NCI-H226 (cell line): ENCODE measurements at places on chromosomes 16 and 17.

GRCh38 chr16:57388359-57389086 is 16.0 kb upstream of the CCL17 start:
- no peak for DNase-seq

GRCh38 chr16:17414421-17414820 is 56.3 kb downstream of the XYLT1 start:
- no peak for DNase-seq

- no peak for DNase-seq
Measured at GRCh38 chr17:62655656-62656055, 28.2 kb downstream of the MRC2 start.

DNA sequence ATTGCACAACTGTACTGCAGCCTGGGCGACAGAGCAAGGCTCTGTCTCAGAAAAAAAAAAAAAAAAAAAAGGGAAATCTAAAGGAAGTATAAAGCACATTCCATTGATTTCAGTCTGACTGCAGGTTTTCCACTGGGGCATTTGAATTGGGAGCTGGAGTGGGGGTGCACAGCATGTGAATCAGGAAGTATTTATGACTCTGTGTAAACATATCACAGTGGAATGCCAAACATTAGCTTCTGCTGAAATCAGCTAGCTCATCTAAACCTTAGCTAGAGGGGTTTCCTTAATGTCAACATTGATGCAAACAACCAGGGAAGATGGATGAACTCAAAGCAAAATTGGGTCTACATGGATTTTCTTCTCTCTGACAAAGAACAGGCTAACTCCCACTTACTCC is 641.0 kb upstream of the EEF2KMT start:
- peak; percentile 67 for DNase-seq

- no peak for DNase-seq
Measured at GRCh38 chr17:1111599-1112443, 68.0 kb downstream of the ABR start.

DNA sequence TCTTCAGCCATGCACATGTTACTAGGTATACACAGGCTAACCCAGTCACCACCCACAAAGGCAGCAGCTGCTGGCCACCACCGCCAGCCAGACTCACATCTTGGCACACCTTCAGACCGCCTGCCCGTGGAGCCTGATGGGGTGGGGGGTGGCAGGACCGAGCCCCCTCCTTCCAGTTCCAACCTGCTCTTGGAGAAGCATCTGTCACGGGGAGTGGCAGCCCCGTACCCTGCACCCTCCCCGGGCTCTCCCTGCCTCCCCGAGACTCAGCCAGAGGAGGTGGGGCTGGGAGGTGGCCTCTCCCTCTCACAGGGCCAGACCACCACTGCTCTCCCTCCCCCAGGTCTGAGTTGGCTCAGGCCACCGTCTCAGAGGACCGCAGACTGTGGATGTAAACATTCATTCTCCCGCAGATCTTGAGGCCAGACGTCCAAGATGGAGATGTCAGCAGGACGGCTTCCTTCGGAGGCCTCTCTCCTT is 11.3 kb upstream of the RBFOX3 start:
- no peak for DNase-seq

DNA sequence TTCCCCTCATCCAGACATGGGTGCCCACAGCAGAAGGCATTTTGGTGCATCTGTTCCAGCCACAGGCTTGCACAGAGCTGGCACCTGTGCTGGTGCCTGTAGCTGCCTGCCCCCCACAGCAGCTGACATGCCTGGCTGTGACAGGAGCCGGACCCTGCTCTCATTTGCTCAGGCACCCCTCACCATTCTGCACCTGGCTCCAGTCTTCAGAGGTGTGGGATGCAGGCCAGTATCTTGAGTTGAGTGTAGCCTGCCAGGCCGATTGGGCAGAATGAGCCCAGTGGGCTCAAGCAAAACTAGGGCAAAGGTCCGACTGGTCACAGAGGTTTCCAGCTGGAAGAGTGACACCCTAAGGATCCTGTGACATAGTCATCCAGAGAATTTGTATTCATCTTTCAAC is 887.7 kb downstream of the CDH11 start:
- no peak for DNase-seq

DNA sequence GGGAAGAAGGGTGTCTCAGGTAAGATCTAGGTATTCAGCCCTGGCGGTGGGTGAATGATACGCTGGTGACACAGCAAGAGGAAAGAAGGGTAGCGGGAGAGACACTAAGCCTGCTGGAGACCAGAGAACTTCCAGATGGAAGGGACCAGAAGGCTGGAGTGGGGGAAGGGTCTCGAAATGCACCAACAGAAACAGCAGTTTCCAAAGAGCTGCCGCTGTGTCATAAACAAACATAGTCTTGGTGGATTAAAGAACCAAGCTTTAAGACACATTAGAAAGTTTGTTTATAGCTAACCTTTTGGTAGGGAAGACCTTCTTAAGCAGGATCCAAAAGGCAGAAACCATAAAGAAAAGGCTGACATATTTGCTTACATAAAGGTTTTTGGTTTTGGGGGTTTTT is 20.9 kb downstream of the TRPV3 start:
- DNase-seq, result no peak

DNA sequence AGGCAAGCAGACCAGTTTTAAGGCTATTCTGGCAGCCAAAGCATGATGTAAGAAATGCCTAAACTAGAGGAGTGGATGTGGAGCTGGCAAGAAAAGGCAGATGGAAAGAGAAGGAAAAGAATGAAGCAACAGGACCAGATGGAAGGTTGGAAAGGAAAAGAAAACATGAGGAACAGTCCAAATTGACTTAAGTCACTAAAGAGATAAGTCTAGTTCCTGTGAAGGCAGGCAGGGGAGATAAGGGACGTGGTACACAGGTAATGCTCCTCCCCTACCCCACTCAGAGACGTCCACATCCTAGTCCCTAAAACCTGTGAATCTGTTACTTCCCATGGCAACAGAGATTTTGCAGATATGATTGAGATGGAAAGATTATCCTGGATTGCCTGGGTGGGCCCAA is 43.5 kb downstream of the TEX2 start:
- no peak for DNase-seq

GRCh38 chr17:57419940-57420550 is 163.7 kb downstream of the MSI2 start:
- DNase-seq, result peak; percentile 42

GRCh38 chr17:29718446-29719039 is 95.8 kb upstream of the CORO6 start:
- no peak for DNase-seq

- DNase-seq, result no peak
Measured at GRCh38 chr17:42253578-42253977, 22.6 kb downstream of the STAT5B start.

DNA sequence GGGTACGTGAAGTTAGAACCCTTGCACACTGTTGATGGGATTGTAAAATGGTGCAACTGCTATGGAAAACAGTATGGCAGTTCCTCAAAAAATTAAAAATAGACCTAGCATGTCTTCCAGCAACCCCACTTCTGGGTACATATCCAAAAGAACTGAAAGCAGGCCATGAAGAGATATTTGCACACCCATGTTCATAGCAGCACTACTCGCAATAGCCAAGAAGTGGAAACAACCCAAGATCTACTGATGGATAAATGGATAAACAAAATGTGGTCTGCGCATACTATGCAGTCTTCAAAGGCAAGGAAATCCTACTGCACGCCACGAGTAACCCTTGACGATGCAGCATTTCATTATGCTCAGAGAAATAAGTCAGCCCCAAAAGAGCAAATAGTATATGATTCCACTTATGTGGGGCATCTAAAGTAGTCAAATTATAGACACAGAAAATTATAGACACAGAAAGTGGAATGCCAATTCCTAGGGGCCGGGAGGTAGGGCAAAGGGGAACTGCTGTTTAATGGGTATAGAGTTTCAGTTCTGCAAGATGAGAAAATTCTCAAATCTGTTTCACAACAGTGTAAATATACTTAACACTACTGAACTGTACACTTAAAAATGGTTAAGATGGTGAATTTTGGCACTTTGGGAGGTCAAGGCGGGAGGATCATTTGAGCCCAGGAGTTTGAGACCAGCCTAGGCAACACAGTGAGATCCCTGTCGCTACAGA is 17.2 kb downstream of the CORO7 start:
- DNase-seq, result no peak

DNA sequence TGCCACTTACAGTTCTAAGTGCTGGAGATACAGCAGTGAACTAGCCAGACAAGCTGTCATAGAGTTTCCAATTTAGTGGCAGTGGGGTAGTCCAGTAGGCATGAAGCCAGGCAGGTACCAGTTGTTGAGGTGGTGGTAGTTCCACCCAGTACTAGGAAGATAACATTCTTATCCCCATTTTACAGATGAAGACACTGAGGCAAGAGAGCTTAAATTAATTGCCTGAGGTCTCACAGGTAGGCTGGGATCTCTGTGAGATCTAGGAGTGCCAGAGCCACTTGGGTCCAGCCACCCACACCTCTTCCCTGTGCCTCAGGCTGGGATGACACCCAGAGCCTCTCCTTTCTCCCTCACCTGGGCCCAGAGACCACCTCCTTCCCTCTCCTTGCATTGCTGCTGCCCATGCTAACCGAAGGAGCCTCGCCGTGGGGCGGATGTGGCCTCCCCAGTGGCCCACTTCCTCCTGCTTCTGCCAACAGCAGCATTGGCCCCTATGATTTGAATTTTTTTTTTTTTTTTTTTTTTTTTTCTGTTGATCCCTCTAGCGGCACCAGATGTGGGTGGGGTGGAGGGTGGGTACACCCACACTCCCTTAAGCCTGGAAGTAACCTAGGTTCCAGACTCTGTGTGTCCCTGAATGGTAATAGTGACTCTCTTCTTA is 114.0 kb downstream of the PRKCB start:
- no peak for DNase-seq

- peak; percentile 87 for DNase-seq
Measured at GRCh38 chr16:57379579-57379978, 7.3 kb downstream of the CX3CL1 start.

- no peak for DNase-seq
Measured at GRCh38 chr17:40241252-40241834, 22.2 kb downstream of the WIPF2 start.

DNA sequence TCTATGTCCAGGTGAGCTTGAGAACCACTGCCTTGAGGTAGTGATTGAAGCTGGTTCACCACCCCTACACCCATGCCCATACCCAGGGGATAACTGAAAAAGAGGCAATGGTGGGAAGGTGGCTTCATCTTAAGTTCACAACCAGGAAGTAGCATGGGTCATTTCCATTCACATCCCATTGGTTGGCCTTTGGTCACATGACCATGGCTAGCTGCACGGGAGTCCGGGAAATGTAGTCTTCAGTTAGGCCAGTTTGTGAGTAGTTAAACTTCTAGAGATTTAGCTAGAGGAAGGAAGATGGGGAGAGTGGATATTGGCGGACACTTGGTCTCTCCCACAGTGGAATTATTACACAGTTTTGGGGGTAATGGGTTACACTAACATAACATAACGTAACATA is 92.9 kb downstream of the RGS9 start:
- no peak for DNase-seq

- no peak for DNase-seq
Measured at GRCh38 chr17:52762147-52762793, 603.8 kb upstream of the CA10 start.

GRCh38 chr16:49505556-49505955 is 132.0 kb downstream of the C16orf78 start:
- DNase-seq, result no peak
